ENCODE measurements at places on chromosomes 16 and 17. TPM values are rescaled to one million over a fixed set of nuclear protein-coding genes. Genes with fewer than 3 reads are reported as not detected.

- H3K27ac ChIP-seq = no peak overlapping the region
- no peaks in the 10 kb centered on the region for H3K27me3 ChIP-seq
- H3K4me3 ChIP-seq = no peak overlapping the region
- no peaks in the 10 kb centered on the region for H3K4me1 ChIP-seq
Measured at GRCh38 chr16:52558448-52558847, 11.5 kb upstream of the TOX3 start.

- no peaks in the 10 kb centered on the region for H3K27me3 ChIP-seq
- no peak for DNase-seq
- no peak overlapping the region for H3K4me3 ChIP-seq
Measured at GRCh38 chr16:55853114-55853513, 20.2 kb upstream of the CES1 start.

GRCh38 chr17:1918346-1919162 lies 88.7 kb downstream of the RPA1 start:
- H3K36me3 ChIP-seq = no peaks in the 10 kb centered on the region
- H3K4me1 ChIP-seq = no peaks in the 10 kb centered on the region
- no peaks in the 10 kb centered on the region for H3K27me3 ChIP-seq
- H3K27ac ChIP-seq = no peak overlapping the region

Gene SLFN14
- total RNA-seq = not detected

Measured in fibroblast of lung (primary cell).